GM12878 (cell line): ENCODE measurements at places on chromosomes 11 and 22.
A peak's percentile ranks its signal among the peaks of the same experiment; 100 is the strongest.

DNA sequence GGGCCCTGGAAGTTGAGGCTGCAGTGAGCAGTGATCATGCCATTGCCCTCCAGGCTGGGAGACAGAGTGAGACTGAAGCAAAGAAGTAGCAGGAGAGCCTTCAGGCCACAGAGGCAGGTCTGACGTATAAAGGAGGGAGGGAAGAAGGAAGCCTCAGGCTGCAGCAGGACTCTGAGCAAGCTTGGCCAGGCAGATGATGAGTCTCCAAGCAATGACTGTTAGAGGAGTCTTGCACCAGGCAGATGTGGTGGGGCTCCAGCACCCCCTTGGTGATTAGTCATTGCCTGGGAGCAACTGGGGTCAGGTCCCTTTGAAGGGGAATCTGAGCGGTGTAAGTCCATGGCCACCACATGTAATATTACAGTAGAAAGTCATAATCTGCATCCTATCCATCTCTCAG is 36.6 kb upstream of the NFAM1 start:
- DNase-seq = no peak

DNA sequence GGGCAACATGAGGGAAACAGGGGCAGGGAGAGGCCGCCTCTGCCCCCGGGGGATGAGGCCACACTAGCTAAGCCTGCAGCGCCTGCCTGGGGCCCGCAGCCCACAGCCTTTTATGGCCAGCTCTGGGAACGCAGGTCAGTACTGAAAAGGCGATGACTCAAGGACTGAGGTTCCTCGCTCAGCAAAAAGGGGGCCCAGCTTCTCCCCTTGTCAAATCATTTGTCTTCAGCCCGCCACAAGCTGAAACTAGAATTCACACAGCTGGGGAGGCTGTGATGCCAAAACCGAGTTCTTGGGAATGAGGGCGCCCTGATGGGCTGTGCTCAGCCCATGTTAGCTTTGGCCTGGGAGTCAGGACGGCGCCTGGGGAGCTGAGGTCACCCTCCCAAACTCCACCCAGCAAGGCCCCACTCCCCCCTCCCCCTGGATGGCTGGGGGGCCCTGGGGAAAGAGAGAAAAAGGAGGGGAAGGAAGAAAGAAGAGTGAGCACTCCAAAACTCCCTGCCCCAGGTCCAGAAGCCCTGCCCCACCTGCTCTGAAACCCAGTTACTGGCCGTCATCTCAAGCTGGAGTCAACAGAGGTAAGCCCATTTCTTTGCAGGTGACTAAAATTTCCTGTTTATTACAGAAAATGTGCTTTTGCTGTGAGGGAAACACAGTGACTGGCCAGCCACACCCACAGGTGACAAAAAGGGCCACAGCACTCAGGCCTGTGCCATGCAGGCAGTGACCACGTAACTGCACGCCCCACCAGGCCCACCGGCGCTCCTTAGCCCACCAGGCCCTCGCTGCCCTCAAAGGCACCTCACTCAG is 13.7 kb downstream of the EHD1 start:
- DNase-seq = no peak

DNA sequence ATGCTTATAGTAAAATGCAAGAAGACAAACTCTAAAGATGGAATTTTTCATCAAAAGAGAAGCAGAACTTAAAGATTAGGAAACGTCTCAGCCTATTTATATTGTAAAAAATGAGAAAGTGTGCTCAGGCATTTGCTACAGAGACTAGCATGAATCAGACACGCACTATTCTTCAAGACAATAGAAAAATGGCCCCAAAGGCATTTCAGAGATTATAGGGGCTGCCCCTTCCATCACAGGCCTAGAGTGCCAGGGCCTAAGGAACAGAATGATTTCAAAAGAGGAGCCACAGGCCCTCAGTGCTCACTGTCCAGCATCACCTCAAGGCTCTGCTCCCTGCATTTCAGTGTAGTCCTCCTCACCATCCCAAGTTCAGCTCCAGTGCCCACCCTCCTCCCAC is 27.5 kb downstream of the TNKS1BP1 start:
- DNase-seq = no peak

- no peak for DNase-seq
Measured at GRCh38 chr11:75768909-75769771, 562 bp downstream of the DGAT2 start.

DNA sequence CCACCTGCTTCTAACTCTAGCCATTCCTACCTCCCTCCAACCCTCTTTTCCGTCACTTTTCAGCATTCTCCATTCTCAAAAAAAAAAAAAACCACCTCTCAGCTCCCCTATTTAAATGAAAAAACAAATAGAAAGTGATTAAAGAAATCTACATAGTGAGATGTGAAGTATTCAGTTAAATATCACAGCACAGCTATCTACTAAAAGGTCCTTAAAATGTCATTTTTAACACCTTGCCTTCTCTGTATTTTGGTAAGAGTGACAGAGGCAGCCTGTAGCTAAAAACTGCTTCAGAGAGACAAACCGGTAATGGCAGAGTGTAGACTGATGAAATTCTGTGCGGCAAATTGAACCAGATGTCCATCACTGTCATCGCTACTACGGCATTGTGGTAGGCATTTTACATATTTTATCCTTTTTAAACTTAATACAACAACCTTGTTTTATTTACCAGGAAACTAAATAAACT is 346 bp upstream of the ALG9 start:
- DNase-seq = no peak

- DNase-seq = no peak
Measured at GRCh38 chr11:128904656-128905344, 13.6 kb downstream of the KCNJ5 start.

DNA sequence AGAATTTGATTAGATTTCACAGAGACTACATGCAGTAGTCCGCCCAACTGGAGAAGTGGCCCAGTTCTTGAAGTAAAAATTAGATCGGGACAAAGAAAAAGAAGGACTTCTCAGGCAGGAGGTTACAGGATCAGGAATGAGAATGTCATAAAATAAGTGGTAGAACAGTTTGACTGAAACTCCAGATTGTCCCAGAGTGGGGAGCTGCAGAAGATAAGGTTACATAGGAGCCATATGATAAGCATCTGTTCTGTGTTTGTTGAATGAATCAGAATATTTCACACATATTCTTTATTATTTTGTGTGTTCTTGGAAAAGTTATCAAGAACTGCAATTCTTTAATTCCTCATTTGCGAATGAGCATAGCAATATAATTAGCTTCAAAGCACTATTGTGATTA is 210.6 kb downstream of the AASDHPPT start:
- no peak for DNase-seq

DNA sequence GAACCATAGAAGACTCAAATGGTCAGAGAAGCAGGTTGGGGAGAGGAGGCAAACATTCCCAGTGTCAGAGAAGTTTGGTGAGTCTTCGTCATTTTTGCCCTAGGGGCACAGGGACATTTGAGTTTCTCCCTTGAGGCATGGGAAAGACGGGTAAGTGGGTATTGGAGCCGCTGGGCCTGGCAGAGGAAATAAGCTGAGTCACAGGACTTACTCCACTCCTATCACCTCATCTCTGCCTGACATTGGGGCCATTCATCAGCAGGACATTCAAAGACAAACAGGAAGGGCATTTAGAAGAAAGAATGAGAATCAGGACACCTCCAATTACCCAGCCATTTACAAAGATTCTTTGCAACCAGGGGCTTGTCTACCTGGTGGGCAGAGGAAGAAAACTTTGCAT is 100.7 kb upstream of the SEZ6L start:
- DNase-seq = no peak

DNA sequence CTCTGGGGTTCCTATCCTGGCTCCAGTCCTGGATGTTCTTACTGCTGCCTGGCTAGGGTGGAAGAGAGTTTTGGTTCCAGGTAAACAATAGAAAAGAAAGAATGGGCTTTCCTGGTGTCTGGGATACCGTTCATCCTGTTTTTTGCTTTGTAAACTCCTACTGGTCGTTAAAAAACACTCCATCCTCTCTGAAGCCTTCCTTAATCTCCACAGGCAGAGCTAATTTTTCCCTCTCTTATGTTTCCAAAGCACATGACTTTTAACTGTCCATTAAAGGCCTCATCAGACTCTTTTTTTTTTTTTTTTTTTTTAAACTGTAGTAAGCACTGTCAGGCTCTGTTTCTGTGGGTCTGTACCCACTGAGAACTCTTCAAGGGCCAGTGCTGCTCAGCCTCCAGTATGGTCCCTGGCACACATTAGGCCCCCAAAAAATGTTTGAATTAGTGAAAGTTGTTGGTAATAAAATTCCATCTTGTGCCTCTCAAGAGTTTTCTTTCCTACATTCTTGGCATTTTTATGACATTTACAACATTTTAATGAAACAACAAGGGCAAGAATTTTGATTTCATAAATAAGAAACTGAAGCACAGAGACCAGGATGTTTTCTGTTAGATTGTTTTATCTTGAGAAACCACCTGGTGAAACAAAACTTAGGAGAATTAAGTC is 104.2 kb downstream of the TEAD1 start:
- DNase-seq = no peak

DNA sequence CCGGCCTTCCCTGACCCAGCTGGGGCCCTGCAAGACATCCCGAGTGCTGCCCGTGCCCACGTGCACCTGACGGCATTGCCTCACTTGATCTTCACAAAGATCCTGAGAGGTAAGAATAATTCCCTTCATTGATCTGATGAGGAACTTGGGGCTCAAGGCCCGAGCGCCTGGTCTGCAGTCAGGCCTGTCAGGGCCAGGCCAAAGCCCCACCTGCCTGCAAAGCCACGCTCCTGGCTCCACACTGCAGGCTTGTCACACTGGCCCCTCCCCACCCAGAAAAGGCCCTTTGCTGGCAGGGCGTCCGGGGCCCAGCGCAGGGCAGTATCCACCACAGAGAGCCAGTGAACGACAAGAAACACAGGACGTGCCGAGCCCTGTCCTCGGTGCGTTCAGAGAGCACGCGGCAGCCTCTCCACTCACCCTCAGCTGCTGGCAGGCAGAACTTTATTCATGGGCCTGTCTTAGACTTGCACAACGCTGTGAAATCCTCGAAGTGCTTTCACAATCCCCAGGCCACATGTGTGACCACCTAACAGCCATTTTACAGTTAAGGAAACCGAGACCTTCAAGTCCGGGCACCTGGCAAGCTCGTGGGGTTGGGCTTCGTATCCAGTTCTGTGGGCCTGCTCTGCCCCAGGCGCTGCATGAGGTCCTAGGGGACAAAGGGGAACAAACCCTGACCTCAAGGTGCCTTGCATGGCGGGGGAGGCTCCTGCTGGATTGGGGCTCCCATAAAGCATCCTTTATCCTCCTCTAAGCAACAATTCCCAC is 14.8 kb downstream of the KIAA0930 start:
- DNase-seq = no peak

DNA sequence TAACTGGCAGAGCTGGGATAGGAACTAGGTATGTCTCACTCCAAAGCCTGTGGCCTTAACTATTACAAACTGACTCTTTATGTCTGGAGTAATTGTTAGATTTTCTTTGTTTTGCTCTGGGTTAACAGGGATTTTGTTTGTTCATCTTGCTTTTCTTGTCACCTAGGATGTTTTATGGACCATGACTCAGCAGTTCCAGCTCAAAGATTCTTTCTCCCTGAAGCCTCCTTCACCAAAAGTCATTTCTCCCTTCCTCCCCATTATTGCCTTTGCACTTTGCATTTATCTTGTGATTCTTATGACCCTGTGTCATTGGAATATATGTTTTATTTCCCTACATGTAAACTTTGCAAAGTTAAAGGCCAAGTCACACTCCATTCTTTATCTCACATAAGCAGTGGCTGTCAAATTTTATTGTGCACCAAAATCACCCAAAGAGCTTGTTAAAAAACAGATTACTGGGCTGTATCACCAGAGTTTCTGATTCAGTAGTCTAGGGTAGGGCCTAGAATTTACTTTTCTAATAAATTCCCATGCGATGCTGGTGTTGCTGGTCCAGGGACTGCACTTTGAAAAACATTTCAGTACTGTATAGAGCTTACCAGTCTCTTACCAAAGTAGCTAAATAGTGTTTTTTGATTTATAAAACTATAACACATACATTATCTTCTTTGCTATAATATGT is 327.7 kb downstream of the DLG2 start:
- DNase-seq = no peak

DNA sequence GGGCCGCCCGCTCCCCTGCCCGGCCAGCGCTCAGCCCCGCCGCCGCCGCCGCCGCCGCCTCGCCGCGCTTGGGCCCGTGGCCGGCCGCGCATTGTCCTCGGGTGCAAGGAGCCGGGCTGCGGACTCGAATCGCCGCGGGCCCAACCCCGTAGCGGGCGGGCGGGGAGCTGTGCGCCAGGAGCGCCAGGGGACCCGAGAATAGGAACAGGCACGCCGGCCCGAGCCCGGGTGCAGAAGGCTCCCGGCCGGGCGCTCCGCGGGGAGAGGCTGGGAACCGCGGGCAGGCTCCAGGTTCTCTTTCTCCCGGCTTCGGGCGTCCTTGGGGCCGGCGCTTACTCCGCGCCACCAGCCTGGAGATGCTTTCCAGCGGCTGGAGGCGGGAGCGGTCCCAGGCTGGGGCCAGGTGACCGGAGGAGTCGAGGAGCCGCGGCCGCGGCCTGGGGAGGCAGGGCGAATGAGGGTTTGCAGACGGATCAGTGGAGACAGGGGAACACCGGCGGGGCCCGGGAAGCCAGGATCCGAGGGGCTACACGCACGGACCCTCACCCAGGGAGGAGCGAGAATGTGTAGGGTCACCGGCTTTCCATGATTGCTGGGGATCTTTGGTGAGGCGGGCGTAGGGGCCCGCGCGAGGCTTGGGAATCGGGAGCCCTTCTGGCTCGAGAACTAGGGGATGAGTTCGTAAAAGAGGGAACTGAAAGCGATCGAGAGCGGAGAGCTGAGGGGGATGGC is 726 bp downstream of the PKNOX2 start:
- DNase-seq = no peak

DNA sequence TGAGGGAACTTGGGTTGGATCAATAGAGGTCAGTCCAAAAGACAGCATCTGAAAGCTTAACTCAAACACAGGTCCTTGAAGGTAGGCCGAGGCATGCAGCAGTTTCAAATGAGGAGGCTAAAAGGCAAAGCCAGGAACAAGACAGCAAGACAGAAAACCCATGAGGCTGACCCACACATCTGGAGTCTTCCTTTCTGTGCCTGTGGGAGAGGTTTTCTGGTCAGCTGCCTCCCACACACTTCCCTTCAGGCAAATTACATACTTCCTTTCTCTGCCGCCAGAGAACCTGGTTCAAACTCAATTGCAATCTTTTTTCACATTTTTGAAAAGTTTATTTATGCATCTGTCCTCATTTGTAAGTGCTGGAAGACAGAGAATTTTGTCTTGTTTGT is 29.8 kb upstream of the CRTAM start:
- DNase-seq = peak; percentile 66

DNA sequence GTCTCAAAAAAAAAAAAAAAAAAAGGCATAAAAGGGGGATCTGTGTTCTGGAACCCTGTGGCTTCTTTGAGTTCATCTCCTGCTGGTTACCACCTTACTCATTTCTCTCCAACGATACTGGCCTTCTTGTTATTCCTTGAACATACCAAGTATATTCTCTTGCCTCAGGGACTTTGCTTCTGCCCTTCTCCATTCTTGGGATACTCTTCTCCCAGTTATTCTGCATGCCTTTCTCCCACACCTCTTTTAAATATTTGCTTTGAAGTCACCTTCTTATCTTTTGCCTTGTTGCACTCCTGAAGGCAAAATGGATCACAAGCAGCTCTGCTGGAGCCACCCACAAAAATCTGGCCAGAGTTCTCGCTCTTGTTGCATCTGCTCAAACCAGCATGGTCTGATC is 76.0 kb upstream of the RRM1 start:
- DNase-seq = no peak
